Urinary bladder (tissue), 4 donors: ENCODE measurements at places on chromosomes 7 and 10. TPM values are rescaled to one million over a fixed set of nuclear protein-coding genes. Genes with fewer than 3 reads are reported as not detected.

PNLIP gene
- 0.11 TPM for polyA plus RNA-seq

DNA sequence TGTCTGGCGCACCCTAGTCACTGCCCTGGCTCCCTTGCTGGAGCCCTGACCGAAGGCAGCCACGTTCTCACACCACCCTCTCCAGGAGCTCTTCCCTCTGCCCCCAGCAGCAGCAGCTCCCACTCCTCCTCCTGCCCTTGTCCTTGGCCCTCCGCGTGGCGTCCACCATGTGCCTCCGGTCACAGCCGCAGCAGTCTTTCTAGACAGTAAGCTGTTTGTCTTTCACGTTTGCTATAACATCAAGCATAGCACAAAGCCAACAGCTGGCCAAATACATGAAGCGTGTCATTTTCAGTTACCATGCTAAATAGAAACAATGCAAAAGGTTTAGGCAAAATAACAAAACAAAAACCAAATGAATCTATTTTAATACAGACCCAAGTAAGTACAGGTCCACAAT, 3.3 kb downstream of the PITRM1 start:
- DNase-seq = no peak

DNA sequence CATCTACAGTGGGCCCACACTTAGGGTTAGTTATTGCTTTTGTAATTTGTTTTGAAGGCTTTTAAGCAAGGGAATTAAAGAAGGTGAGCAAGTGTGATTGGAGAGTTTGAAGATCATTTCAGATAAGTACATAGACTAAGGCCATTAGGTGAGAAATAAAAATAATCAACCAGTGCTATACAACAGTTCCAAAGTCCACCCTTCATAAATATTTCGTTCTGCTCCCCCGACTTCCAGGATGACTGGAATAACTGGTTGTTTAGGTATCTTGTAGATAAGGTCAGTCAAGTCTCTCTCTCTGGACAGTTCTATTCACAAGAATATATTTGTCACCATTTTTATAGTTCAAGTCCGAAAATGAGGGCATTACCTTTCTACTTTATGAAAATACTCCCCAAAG, 98.0 kb upstream of the MBL2 start:
- DNase-seq = no peak

SYT15 gene
- 5.1 TPM for polyA plus RNA-seq

DNA sequence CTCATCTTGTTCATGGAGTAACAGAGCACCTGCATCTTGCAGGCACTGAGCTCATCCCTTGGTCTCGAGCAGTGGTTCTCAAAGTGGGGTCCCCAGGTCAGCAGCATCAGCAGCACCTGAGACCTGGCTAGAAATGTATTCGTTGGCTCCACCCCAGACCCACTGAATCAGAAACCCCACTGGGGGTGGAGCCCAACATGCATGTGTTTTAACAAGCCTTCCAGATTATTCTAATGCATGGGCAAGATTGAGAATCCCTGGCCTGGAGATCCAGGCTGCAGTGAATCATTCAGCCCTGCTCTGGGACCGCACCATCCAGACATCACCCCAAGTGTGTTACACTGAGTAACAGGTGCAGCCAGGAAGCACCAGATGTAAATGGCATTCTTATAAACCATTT, 85.1 kb upstream of the PPIF start:
- no peak for DNase-seq
